NCI-H2029 (cell line): ENCODE measurements at places on chromosomes 11 and 22.

DNA sequence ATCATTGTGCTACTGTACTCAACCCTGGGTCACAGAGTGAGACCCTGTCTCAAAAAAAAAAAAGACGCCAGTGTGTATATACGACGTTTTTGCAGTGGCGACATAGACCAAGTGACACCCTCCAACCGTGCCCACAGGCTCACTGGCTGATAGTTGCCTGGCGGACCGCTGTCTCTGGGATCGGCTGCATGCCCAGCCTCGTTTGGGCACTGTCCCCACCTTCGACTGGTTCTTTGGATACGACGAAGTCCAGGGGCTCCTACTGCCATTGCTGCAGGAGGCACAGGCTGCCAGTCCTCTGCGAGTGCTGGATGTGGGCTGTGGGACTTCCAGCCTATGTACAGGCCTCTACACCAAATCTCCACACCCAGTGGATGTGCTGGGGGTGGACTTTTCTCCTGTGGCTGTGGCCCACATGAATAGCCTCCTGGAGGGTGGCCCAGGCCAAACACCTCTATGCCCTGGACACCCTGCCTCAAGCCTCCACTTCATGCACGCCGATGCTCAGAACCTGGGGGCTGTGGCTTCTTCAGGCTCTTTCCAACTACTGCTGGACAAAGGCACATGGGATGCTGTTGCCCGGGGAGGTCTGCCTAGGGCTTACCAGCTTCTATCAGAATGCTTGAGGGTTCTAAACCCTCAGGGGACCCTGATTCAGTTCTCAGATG, 1.3 kb downstream of the CSKMT start:
- no peak for DNase-seq

- no peak for DNase-seq
Observed at GRCh38 chr11:115548878-115549528, 44.8 kb upstream of the CADM1 start.

- DNase-seq = peak; percentile 62
Observed at GRCh38 chr11:75429902-75430713, 2.9 kb downstream of the KLHL35 start.

DNA sequence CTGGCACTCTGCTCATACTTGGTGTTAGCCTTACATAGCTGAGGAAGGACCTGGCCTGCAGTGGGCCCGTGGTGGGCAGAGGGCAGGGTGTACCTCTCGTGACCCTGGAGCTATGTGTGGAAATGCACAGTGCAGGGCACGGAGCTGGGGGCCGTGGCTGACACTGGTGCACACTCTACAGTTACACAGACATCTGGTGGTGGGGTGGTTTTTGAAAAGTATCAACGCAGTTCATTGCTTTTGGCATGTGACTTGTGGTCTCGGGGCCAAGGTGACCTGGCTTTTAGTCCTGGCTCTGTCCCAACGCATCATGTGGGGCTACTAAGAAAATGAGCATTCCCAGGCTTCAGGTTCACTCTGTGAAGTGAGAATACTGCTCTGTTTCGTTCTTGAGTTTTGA, 553.6 kb downstream of the NTM start:
- no peak for DNase-seq

DNA sequence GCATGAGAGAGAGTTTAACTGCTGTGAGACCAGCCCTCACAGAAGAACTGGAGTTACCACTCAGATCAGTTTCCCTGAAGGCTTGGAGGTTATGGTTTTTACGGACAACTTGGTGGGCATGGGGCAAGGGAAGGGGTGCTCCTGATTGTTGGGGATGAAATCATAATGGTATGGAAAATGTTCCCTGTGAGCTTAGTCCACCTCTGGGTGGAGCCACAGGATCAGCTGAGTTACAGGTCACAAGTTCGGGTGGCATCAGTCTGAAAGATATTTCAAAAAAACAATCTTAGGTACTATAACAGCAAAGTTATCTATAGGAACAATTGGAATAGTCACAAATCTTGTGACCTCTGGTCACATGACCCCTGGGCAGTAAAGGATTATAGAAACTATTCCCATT, 162.9 kb downstream of the DLG2 start:
- DNase-seq = no peak

DNA sequence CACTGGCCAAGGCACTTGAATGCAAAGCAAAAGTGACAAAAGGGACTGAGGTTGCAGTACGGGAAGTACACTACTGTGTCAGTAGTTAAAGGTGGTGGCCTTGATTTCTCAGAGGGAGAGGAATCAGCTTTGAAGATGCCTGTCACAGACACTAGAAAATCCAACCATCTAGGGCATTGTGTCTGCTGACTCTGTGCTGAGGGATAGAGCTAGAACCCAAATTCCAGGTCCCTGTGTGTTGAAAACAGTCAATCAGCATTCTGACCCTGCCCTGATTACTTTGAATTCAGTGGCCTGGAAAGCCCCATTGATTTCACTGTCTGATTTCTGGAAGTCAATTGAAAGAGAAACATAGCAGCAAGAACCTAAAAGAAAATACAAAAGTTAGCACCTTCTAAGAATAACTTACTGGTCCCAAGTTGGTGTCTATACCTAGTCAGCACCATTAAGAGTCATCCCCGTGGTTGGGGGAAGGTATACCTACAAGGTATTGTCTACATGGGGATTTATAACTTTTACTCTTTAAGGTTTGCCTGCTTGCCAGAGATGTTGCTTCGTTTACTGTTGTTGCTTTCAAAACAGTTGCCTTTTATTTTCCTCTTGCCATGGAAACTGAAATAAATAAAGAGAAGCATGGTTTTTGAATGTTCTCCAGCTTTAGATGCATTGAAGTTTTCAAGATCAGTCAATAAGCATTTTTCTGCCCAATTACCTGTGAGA, 97.3 kb downstream of the PDHX start:
- DNase-seq = no peak

DNA sequence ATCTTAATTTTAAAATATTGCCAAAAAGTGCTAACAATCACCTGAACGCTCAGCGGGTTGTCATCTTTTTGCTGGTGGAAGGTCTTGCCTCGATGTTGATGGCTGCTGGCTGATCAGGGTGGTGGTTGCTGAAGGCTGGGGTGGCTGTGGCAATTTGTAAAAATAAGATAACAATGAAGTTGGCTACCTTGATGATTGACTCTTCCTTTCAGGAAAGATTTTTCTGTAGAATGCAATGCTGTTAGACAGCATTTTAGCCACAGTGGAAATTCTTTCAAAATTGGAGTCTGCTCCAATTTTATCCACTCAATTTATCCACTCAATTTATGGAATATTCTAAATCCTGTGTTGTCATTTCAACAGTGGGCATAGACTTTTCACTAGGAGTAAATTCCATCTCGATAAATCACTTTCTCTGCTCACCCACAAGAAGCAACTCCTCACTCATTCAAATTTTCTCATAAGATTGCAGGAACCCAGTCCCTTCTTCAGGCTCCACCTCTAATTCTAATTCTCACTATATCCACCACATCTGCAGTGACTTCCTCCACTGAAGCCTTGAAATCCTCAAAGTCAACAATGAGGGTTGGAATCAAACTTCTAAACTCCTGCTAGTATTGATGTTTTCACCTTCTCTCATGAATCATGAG, 78.8 kb downstream of the LINC01488 start:
- DNase-seq = no peak

DNA sequence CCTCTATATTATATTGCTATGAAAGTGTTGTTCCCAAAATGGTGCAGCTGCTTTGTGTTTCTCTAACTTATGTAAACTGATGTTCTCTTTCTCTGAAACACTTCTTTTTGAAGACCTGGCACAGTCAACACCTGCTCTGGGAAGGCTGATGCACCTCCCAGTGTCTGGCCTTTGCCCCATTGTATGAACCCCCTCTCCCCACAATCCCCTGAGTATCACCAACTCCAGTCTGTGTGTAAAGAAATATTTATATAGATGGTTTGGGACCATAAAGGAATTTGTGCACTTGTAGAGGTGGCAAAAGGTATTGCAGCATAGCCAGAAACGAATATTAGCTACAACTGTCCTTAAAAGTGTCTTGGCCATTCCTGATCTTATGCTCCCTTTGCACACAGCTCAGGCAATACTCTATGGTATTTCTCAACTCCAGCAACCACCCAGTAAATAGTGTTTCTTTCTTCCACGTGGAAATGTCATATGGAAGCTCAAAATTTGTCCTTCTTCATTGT, 365.2 kb upstream of the DDI1 start:
- no peak for DNase-seq

- no peak for DNase-seq
Observed at GRCh38 chr11:35235157-35235468, 96.1 kb downstream of the CD44 start.

GRCh38 chr11:73856031-73856567, 20.5 kb downstream of the COA4 start:
- no peak for DNase-seq

DNA sequence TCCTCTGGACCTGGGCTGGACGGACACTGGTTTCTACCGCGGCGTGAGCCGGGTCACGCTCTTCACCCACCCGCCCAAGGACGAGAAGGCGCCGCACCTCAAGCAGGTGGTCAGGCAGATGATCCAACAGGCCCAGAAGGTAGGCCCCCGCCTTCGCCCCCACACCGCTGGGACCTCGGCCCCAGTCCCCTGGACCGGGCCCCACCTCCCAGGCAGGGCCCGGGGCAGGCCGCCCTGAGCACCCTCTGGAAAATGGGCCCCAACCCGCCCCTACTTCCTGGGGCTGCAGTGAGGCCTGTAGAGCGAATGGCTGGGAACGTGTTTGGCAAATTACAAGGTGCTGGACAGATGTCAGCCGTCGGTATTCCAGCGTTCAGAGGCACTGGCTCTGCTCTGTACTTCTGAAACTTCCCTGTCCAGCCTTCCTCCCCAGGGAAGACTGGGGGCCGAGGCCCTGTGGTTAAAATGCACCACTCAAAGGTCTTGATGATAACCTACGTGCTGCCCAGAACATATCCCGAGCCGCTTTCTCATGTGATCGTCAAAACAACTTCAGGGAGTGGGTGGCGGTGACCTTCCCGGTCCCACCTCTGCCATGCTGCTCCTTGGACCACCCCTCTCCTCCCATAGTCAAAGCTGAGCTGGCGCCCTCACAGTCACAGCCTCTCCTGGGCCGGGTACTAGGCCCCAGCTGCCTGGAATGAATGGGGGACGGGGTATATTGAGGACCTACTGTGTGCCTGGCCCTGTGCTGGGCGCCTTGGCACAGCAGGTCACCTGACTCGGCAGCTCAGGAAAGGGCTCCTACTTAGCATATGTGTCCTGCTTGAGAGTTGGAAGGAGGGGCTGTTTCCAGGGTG, 869 bp downstream of the FAM83F start:
- DNase-seq = peak; percentile 16

GRCh38 chr11:129377739-129378138, 2.1 kb downstream of the BARX2 start:
- DNase-seq = no peak

DNA sequence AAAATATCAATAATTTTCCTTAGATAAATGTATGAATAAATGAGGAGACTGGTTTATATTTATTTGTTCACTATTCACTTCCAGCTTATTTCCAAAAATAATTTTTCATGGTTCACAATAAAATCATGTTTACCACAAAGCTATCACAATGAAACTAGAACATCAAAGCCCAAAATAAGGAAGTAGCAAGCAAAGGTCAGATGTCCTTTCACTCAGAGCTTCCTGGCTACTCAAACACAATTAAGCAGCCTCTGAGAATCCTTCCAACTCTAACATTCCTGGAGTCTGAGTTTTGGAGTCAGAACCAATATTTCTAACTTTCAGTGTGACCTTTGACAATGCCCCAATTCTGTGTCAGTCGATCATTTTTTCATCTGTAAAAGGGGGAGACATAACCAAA, 527.0 kb downstream of the SOX6 start:
- DNase-seq = no peak

GRCh38 chr11:104001561-104002056, 34.8 kb upstream of the DDI1 start:
- DNase-seq = no peak

- no peak for DNase-seq
Observed at GRCh38 chr11:120372296-120372695, 36.1 kb downstream of the ARHGEF12 start.

GRCh38 chr11:398826-399225, 4.8 kb downstream of the PKP3 start:
- DNase-seq = no peak

GRCh38 chr11:21037850-21038249, 368.5 kb downstream of the NELL1 start:
- peak; percentile 30 for DNase-seq

DNA sequence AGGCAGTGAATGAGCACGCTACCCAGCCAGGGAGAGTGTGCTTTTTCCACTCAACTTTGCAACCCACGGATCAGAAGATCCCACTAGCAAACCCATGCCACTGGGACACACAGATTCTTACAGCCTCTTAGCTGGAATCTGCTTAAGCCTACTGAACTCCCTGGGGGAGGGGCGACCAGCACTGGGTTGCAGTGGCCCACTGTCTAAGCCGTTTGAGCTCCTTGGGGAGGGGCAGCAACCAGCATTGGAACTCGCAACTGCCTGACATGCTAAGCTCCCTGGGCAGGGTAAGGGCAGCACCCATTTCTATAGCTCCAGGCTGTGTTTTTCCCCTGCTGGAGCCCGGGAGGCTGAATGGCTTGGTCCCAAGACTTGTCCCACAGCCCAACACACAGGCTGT, 99.6 kb downstream of the FAM168A start:
- no peak for DNase-seq

- DNase-seq = no peak
Observed at GRCh38 chr11:19013181-19013857, 47.2 kb downstream of the MRGPRX2 start.

DNA sequence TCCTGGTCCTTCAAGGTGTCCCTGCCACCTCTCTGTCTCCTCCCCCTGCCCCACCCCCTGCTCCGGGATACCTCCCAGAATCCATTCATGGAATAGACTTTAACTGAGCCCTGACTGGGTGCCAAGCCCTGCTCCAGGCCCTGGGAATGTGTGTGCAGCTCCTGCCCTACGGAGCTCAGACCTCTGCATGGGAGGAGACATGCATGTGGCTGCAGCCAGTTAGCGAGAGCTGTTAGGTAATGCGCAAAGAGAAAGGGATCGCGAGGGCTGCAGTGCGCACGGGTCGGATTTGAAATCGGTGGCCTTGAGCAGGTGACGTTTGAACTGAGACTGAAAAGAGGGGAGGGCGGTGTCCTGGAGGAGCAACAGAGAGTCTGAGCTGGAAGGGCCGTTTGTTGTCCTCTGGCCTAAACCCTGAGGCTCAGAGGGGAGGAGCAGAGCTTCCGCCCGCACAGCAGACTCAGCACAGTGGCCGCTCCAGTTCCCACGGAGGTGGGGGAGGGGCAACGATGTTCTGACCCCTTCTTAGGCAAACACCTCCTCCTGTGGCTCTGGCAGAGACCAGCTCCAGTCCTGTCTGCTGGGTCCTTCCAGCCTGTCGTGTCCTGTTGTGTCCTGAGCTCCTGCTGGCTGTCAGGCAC, 19.8 kb upstream of the LRRC10B start:
- peak; percentile 92 for DNase-seq

DNA sequence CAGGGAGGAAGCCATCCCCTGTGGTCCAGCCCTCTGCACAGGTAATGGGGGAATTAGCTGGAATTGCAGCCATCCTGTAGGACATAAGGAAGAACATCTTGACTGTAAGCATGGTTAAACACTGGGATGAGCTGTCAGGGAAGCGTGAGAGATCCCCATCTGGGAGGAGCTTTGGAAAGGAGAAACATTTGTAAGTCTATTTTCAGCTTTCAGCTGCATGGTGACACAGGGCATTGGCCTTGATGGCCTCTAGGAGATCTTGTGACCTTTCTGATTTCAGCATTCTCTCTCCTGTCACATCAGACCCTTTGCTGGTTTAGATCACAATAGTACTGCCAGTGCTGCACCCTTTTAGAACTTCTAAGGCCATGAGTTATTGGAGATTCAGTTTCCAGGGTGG, 47.1 kb downstream of the BCR start:
- no peak for DNase-seq

- DNase-seq = no peak
Observed at GRCh38 chr11:12009617-12010321, 1.3 kb upstream of the DKK3 start.

GRCh38 chr11:118343248-118343647, 743 bp upstream of the CD3D start:
- no peak for DNase-seq
